KBM-7 (cell line): ENCODE measurements at places on chromosomes 3 and 15.

DNA sequence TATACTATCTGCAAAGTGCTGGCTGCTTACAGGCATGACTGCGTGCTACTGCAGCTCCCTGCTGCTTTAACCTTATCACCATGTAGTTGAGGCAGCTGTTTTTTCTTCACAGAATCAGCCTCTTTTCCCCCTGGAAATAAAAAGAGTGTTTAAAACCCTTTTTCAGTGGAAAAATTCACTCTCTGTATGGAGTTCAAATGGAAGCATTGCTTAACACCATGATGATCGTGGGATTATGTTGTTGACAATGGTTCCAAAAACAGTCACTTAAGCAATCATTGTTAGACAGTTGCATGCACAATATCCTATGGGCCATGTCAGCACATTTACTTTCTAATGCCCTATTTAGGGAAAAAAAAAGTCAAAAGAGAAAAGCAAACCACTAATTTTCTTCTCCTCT is 536.4 kb downstream of the UNC13C start:
- no peak for DNase-seq

DNA sequence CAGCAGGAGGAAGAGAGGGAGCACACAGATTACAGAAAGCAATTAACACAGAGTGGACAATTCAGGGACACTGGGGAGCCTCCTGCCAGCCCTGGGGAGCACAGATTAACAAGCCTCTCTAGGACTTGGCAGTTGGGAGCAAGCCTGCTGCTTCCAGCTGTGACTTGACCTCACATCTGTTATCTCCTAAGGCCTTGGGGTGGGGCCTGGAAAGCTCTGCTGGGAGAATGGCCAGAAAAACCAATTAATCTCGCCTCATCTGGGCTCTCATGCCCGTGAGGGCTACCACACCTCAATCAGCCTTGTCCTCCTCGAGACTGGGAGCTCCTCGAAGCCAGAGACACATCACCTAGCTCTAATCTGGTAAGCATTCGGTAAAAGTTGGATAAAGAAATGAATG is 39.1 kb downstream of the SEMA5B start:
- DNase-seq = no peak

DNA sequence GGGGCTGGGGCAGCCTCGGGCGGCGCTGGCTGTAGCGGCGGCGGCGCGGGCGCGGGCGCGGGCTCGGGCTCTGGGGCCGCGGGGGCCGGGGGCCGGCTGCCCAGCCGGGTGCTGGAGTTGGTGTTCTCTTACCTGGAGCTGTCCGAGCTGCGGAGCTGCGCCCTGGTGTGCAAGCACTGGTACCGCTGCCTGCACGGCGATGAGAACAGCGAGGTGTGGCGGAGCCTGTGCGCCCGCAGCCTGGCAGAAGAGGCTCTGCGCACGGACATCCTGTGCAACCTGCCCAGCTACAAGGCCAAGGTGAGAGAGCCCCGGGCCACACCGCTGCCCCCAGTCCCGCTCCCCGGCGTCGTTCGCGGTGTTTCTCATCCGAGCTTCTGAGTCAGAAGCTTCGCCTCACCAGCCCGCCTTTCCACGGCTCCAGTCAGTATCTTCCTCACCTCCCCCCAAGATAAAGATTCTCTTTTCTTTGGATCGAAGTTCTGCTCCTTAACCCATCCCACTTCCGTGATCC is 600 bp downstream of the FBXO45 start:
- peak; percentile 37 for DNase-seq

DNA sequence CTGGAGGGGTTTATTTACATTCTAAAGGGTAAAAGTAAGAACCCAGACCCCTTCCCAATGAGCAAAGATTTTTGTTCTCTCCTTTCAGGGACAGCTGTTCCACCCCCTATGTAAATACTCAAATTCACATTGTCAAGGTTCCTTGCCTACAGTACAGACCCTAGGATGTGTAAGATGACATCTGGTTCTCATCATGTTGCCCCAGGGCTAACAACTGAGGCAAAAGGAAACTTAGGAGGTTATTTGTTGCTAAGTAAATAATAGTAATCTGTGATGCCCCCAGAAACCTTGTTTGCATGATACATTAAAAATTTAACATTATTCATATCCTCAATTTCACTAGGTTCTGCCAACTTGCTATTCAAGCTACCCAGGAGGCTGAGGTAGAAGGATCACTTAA is 135.0 kb upstream of the CCNL1 start:
- DNase-seq = no peak

- no peak for DNase-seq
These were observed 44.3 kb upstream of the CHRNB4 start for GRCh38 chr15:78685159-78685921.

GRCh38 chr15:26773917-26774316 is 1.1 kb upstream of the GABRB3 start:
- no peak for DNase-seq

DNA sequence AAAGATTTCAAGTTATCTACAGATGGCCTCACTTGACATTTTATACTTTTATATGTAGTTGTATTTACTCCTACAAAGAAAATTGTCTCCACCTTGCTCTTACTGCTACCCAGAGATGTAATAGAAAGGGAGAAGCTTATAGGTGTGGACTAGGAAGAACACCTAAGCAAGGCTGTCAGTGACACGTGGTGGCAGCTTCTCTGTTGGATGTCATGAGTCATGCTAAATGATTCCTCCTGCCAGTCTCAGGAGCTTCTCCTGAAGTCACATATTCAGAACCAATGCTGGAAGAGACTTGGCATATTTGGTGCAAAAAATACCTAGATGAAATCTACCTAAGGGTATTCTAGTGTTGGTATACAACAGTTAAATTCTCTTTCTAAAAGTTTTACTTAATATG is 184.7 kb downstream of the LRRC3B start:
- DNase-seq = no peak

DNA sequence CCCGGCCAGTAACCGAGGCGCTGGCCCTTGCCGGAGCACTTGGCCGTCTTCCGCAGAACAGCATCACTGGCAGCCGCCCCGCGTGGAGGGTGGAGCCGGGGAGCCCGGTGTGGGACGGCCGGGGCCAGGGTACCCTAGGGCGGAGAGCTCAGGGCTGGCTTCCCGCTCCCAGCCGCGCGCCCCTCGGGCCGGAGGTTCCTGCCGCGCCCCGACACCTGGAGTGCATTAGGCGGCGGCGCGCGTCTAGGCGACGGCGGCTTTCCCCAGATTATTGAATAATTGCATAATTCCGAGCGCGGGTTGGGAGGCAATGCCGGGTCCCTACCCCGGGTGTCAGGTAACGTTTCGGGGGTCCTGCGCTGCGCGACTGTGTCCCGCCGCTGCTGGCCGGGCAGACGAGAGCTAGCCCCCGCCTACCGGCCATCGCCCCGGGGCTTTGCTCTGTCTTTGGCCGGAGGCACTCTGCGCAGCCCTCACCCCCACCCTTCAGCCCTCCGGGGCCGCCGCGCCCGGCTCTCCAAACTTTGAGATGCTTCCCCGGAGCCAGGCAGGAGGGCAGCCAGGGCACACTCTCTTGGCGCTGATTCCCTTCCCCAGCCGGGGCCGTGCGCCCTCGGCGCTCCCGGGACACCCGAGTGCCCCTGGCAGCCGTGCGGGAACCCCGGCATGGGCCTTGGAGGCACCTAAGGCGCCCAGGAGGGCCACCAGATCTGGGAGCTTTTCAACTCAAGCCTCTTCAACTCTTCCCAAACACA is 749 bp downstream of the ITGA11 start:
- no peak for DNase-seq

DNA sequence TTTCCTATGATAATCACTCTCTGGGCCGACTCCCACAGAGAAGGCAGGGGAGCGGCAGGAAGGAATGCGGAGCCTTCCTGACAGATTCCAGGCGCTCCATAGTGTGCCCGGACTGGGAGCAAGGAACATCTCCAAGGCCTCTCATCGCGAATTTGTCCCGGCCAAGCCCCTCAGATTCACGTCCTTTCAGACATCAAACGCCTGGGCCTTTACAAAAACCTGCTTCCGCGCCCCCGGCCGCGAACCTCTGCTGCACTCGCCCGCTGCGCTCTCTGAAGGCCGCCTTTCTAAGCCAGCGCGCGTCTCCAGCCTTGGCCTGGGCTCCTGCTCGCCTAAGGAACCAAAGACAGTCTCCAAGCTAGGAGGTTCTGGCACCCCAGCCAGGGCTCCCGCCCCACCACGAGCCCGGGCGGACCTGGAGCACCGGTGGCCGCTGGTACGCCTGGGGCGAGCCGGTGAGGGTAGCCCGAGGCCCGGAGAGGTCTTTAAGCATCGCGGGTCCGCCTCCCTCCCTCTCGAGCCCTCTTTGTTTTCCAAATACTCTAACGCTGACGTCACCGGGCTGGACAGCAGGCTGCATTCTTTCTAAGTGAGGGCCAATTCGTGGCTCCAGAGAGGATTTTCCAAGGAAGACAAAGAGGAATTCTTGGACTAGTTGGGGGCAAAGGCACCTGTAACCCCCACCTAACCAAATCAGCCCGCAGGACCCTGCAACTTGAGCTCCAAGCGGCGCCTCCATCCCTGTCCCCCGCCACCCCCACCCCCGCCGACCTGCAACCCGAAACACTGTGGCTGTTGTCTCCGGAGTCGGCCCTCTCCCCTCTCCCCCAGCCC is 759 bp downstream of the AMOTL2 start:
- no peak for DNase-seq

DNA sequence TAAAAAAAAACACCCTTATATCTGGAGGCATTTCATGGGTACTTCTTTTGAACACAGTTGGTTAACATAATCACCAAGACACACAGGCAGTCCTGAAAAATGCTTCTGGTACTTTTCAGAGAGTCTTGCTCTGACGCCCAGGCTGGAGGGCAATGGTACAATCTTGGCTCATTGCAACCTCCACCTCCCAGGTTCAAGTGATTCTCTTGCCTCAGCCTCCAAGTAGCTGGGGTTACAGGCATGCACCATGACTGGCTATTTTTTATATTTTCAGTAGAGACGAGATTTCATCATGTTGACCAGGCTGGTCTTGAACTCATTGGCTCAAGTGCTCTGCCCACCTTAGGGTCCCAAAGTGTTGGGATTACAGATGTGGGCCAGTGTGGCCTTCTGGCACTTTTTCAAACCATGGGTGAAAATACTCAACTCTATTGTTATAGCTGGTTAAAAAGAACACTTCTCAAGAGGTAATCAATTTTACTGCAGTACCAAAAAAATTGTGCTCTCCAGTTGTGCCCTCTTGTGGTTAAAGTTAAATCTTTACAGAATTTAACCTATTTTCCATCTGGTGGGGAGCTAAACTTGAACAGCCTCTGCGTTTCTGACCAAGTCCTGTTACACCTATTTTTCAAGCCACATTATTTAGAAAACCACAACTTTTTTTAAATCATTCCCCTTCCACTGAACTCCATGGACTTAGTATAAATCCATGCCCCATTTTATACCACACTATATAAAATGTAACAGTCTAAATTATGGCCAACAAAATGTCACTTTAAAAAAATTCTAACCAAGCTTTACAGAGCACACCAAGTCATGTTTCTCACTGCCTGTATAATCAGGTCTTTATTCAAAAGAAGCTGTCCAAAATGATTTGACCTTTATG is 1.2 kb upstream of the SNAPC5 start:
- peak; percentile 73 for DNase-seq

DNA sequence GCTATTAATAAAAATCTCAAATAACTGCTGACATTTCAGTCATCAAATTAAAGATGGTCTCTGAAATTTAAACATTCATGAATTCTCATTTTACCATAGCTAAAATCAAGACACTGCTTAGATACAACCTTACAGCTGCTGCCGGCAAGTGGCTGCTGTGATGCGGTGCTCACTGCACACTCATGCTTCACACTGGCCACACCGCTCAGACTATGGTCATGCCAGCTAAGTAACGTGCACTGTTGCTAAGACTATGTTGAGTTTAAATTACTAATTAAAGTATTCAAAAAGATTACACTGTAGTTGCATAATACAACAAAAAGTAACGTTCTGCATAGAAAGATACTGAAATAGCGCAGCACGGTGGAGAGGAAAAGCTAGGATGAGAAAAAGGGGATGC is 12.1 kb downstream of the ATP13A3 start:
- no peak for DNase-seq

- DNase-seq = no peak
These were observed 121.7 kb downstream of the CHDH start for GRCh38 chr3:53724566-53724965.

DNA sequence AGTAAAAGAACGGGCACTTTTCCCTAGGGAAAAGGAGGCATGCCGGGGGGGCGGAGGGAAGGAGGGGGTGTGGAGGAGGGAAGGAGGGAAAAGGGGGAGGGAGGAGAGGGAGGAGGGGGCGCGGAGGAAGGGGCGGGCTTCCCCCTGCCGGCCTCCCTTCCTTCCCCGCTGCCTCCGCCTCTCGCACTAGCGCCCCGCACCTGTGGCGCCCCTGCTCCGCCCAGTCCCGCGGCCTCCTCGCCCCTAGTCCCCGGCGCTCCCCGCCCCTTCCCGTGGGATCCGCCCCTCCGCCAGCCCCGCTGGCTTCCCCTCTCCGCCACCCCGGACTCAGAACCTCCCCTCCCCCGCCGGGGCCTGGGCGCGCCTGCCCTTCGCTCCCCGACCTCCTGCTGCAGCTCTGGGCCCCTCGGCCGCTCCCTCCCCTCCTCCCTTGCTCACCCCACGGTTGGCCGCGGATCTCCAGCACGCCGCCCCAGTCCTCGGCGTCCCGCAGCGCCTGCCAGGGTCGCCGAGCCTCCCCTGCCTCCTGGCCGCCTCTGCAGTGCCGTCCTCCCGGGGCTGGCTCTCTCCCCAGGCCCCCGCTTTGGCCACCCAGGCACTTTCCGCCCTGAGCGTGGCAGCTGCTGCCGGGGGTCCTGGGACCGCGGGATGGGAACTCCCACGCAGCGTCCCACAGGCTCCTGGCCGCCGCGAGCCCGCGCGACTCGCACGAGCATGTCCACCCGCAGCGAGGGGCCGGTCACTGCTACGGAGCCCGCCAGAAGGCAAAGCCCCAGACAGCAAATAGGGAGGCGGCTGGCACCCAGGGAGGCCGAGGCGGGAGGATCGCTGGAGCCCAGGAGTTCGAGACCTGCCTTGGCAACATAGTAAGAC is 147.4 kb downstream of the TJP1 start:
- DNase-seq = no peak
